Stomach (tissue), 19 donors: ENCODE measurements at places on chromosomes 11 and 22. TPM values are rescaled to one million over a fixed set of nuclear protein-coding genes. Genes with fewer than 3 reads are reported as not detected.
A peak's percentile ranks its signal among the peaks of the same experiment; 100 is the strongest.

PHOX2A gene
- total RNA-seq = not detected

GRCh38 chr22:44640618-44641155, 61.3 kb upstream of the PRR5 start:
- no peak for DNase-seq
- peaks cover 17% of the 10 kb centered on the region for H3K4me1 ChIP-seq
- no peak overlapping the region for H3K27ac ChIP-seq
- H3K36me3 ChIP-seq = no peaks in the 10 kb centered on the region
- peaks cover 31% of the 10 kb centered on the region for H3K27me3 ChIP-seq
- no peak overlapping the region for H3K4me3 ChIP-seq

OR52A5 gene
- 0.18 TPM for total RNA-seq

DNA sequence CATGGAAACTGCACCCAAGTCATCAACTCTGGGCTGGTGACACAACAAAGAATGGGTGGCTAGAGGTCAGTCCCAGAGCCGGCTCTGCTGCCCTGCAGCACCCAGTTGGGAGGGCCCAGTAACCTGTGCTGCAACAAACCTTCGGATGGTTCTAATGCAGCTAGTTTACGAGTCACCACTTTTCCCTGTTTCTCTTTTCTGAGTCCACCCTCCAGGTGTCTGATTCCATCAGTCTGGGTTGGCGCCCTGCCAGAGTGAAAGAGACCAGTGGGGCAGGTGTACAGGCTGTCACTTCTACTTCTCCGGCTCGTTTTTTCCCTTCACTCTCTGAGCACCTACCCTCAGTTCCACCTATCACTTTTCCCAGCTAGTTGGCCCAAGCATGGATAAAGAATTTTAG, 572.9 kb downstream of the NTM start:
- no peak for DNase-seq
- H3K36me3 ChIP-seq = no peaks in the 10 kb centered on the region
- H3K4me3 ChIP-seq = no peak overlapping the region
- no peak overlapping the region for H3K27ac ChIP-seq
- no peaks in the 10 kb centered on the region for H3K4me1 ChIP-seq
- no peaks in the 10 kb centered on the region for H3K27me3 ChIP-seq

OR52I2 gene
- not detected for total RNA-seq

GRCh38 chr11:120261931-120262330, 22.0 kb downstream of the POU2F3 start:
- no peak overlapping the region for H3K27ac ChIP-seq
- no peaks in the 10 kb centered on the region for H3K4me1 ChIP-seq
- H3K36me3 ChIP-seq = no peaks in the 10 kb centered on the region
- no peak for DNase-seq
- no peaks in the 10 kb centered on the region for H3K27me3 ChIP-seq
- H3K4me3 ChIP-seq = no peak overlapping the region

GRCh38 chr11:2144544-2145248, 5.5 kb upstream of the IGF2 start:
- H3K4me1 ChIP-seq = peaks cover 23% of the 10 kb centered on the region
- H3K27me3 ChIP-seq = peaks cover 100% of the 10 kb centered on the region
- H3K36me3 ChIP-seq = no peaks in the 10 kb centered on the region

DNA sequence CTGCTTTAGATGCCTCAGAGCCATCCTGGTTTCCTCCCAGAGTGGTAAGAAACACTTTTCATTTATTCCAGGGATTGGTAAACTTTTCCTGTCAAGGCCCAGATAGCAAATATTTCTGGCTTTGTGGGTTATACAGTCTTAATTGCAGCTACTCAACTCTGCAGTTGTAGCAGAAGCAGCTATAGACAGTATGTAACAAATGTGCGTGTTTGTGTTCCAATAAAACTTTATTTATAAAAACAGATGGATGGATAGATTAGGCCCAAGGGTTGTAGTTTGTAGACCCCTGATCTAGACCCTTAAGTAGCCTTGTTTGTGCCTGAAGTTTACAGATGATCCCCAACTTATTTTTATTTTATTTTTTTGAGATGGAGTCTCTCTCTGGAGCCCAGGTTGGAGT, 17.9 kb downstream of the NNMT start:
- H3K27ac ChIP-seq = no peak overlapping the region
- DNase-seq = no peak
- peaks cover 35% of the 10 kb centered on the region for H3K36me3 ChIP-seq

FOLR1 gene
- total RNA-seq = 22.6 TPM

- DNase-seq = no peak
- H3K4me1 ChIP-seq = no peaks in the 10 kb centered on the region
- H3K36me3 ChIP-seq = peaks cover 30% of the 10 kb centered on the region
- no peaks in the 10 kb centered on the region for H3K27me3 ChIP-seq
Measured at GRCh38 chr11:108838792-108839105, 173.9 kb downstream of the DDX10 start.

DNA sequence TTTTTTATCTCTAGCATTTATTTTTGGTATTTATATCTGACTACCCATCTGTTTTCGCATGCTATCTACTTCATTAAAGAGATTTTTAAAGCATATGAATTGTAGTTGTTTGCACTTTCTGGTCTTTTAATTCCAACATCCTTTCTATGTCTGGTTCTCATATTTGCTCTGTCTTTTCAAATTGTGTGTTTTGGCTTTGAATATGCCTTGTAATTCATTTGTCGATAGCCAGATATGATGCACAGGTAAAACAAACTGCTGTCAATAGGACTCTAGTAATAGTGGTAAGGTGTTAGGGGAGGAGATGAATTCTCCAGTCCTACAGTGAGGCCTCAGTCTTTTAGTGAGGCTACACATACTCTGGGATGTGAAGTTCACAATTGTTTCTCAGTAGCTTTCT, 530.8 kb upstream of the CCDC179 start:
- H3K27me3 ChIP-seq = no peaks in the 10 kb centered on the region

DNA sequence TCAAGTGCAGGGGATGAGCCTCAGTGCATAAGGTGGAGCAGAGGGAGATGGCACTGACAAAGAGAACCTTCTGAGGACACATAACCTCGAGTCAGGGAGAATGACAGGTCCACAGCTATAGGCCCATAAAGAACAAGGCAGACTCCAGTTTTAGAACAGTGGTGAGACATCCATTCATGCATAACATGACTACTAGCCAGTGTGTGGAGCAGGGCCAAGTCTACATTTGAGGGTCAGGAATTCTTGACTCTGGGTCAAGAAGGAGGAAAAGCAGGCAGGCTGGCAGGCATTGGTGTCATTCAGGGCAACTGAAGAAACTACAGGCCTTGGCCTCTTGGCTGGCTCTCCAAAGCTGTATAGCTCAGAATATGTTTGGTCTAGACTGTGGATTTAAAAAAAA, 54.9 kb downstream of the MTNR1B start:
- H3K4me3 ChIP-seq = no peak overlapping the region
- no peaks in the 10 kb centered on the region for H3K27me3 ChIP-seq
- DNase-seq = no peak
- no peaks in the 10 kb centered on the region for H3K4me1 ChIP-seq

DNA sequence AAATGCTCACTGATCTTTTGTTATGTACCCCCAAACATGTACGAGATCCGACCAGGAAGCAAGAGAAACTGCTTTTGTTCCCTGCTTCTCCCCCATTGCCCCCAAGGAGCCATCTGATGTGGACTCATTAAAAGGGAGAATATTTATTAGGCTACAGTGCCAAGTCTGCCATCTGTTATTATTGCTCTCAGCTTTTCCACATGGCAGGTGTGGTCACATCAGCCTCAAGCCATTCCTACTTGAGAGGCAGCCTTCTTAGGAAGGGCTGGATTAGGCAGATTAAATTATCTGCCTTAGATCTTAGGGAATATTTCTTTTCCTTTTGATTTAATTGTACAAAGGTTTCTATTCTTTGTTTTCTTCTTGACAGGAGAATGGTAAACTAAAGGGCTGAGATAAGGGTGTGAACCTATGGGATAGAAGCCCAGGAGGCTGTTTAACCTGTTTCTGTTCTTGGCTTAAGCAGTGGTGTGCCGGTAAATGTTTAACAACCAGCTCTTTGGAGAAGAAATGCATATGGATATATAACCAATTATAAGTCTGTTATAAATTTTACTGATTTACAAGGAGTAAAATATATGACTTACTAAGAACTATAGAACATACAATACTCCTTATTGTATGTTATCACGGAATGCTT, 88.8 kb downstream of the PDHX start:
- H3K36me3 ChIP-seq = no peaks in the 10 kb centered on the region
- peak; percentile 89 for DNase-seq
- H3K27me3 ChIP-seq = no peaks in the 10 kb centered on the region
- H3K4me1 ChIP-seq = peaks cover 69% of the 10 kb centered on the region

DNA sequence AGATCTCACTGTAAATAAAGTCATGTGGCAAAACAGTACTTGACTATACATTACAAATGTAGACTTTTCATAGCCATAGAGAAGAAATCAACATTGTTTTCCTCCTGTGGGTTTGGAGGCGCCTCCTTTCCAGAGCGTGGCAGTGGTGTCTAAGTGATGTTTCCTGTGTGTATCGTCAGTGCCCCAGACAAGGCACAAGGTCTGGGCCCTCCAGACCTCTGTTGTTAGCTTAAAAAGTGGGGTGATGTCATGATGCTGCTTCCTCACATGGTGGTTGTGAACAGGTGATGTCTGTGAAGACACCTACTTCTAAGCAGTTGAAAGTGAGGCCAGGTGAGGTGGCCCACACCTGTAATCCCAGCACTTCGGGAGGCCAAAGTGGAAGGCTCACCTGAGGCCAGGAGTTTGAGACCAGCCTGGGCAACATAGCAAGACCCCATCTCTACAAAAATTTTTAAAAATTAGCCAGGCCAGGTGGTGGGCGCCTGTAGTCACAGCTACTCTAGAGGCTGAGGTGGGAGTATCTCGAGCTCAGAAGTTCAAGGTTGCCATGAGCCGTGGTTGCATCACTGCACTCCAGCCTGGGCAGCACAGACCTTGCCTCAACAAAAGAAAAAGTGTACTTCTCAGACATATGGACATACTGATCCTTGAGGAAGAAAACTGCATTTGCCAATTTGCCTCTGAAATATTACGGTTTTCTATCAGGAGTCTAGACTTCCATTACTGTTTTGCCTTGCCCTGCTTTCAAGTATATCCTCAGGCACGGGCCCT, 15.7 kb downstream of the NUP50 start:
- no peak overlapping the region for H3K27ac ChIP-seq
- no peak overlapping the region for H3K4me3 ChIP-seq
- no peaks in the 10 kb centered on the region for H3K27me3 ChIP-seq

CEP164 gene
- total RNA-seq = 11.7 TPM

GRCh38 chr11:47589977-47590861, 3.7 kb downstream of the FAM180B start:
- H3K4me1 ChIP-seq = peaks cover 26% of the 10 kb centered on the region
- peaks cover 36% of the 10 kb centered on the region for H3K27me3 ChIP-seq
- peak; percentile 87 for DNase-seq
- peaks cover 14% of the 10 kb centered on the region for H3K36me3 ChIP-seq
- no peak overlapping the region for H3K27ac ChIP-seq

DNA sequence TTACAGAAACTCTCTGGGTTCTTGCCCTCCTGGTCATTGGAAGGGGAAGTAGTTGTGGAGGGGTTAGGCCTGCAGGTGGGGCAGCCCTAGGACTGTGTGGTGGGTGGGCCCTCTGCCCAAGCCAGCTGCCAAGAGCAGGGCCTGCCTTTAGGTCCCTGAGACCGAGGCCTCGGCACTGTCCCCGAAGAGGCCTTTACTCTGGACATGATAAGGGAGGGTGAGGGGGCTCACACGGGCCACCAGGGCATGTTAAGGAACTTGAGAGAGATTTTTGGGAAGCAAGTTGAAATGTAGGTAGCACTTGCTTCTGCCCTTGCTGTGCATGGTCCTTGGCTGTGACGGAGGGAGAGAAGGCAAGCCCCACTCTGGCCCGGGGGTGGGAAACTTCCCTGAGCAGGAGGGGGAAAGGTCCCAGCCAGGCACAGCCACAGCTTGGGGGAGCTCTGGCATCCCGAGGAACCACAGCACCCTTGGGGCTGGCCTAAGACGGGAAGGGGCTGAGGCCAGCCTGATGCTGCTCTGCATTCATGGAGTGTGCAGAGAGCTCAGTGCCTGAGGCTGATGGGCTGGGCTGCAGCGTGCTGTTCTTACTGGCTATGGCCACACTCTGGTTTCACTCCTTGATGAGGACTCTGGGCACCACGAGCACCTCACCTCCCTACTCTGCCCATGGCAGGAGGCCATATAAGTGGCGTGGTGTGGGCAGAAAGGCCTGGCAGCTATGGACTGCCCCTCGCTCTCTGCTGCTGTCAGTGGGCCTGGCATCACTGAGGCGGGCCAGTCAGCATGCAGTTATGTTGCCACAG, 7.8 kb upstream of the RANBP1 start:
- H3K27ac ChIP-seq = no peak overlapping the region
- no peak for DNase-seq
- H3K36me3 ChIP-seq = peaks cover 99% of the 10 kb centered on the region

LRRN4CL gene
- 8.2 TPM for total RNA-seq

DNA sequence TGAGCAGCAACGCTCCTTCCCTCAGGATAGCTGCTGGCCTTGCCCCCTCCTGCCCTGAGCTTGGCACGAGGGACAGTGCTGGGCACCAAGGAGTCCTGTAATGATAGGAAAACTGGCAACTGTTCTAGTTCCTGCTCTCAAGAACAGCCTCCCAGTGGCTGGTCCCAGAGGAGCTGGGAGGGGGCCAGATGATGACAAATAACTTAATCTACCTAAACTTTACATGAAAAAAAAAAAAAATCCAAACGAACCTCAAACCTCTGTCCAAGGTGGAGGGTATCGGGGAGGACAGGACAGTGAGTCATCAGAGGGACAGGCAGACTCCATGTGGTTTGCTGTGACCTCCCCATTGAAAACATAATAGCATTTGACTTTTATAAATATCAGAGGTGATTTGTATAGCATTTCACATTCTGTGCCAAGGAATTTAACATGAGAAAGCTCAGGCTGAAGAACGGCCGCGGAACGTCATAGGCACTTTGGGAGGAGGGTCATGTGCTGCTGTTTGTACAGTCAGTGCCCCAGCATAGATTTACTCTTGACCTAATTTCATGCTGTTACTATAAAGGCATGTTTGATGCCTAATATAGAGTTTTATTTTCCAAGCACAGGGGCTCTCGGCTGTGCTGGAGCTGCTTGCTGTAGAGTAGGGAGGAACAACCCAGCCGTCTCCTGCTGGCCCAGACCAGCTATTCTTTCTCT, 98.2 kb upstream of the NNMT start:
- DNase-seq = peak; percentile 85
- peaks cover 12% of the 10 kb centered on the region for H3K36me3 ChIP-seq
- H3K27ac ChIP-seq = peak overlapping the region; percentile 86
- H3K4me3 ChIP-seq = no peak overlapping the region
- no peaks in the 10 kb centered on the region for H3K27me3 ChIP-seq

GRCh38 chr11:111703576-111703975, 62.6 kb downstream of the PPP2R1B start:
- peak; percentile 78 for DNase-seq
- H3K36me3 ChIP-seq = peaks cover 58% of the 10 kb centered on the region
- H3K4me1 ChIP-seq = peaks cover 13% of the 10 kb centered on the region
- H3K27ac ChIP-seq = peak overlapping the region; percentile 60

- no peak overlapping the region for H3K4me3 ChIP-seq
- DNase-seq = no peak
- no peaks in the 10 kb centered on the region for H3K36me3 ChIP-seq
- H3K27me3 ChIP-seq = no peaks in the 10 kb centered on the region
- H3K27ac ChIP-seq = no peak overlapping the region
- H3K4me1 ChIP-seq = no peaks in the 10 kb centered on the region
Measured at GRCh38 chr11:86724137-86724536, 51.7 kb upstream of the ME3 start.

C11orf42 gene
- total RNA-seq = not detected

- no peak overlapping the region for H3K27ac ChIP-seq
- H3K4me3 ChIP-seq = no peak overlapping the region
- H3K27me3 ChIP-seq = no peaks in the 10 kb centered on the region
- H3K4me1 ChIP-seq = no peaks in the 10 kb centered on the region
- DNase-seq = no peak
Measured at GRCh38 chr11:79170321-79170720, 270.5 kb downstream of the TENM4 start.
